ENCODE measurements at places on chromosomes 16 and 17. TPM values are rescaled to one million over a fixed set of nuclear protein-coding genes. Genes with fewer than 3 reads are reported as not detected.

The BCO1 gene
- 1.2 TPM for total RNA-seq

The ACBD4 gene
- total RNA-seq, result 6.2 TPM

The P3H4 gene
- total RNA-seq, result 39.6 TPM

The NATD1 gene
- total RNA-seq, result 3.5 TPM

The CRYBA1 gene
- total RNA-seq, result not detected

The TBX4 gene
- total RNA-seq, result 1.1 TPM

The ABCC12 gene
- total RNA-seq, result 0.20 TPM

The ADGRG1 gene
- 249 TPM for total RNA-seq

The GAS2L2 gene
- total RNA-seq, result not detected

The PDXDC1 gene
- 69.1 TPM for total RNA-seq

The PRAC1 gene
- not detected for total RNA-seq

The NTN3 gene
- not detected for total RNA-seq

The CD79B gene
- 0.70 TPM for total RNA-seq

The SRCIN1 gene
- 2.4 TPM for total RNA-seq

The KRT9 gene
- not detected for total RNA-seq

The CRYM gene
- total RNA-seq, result 2.1 TPM

The ARMC5 gene
- total RNA-seq, result 11.8 TPM

The LGALS9B gene
- total RNA-seq, result not detected

The PIK3R6 gene
- 0.07 TPM for total RNA-seq

The PRRT2 gene
- 0.52 TPM for total RNA-seq

The NPIPB13 gene
- 0.62 TPM for total RNA-seq

The GNG13 gene
- not detected for total RNA-seq

The ODAD4 gene
- total RNA-seq, result 1.8 TPM

The CD300H gene
- total RNA-seq, result 0.67 TPM

The PERCC1 gene
- not detected for total RNA-seq

The CDC27 gene
- 84.3 TPM for total RNA-seq
